ENCODE measurements at places on chromosomes 7 and 10. TPM values are rescaled to one million over a fixed set of nuclear protein-coding genes. Genes with fewer than 3 reads are reported as not detected.

The SPDYE5 gene
- not detected for total RNA-seq

The FAM204A gene
- 61.5 TPM for total RNA-seq

The CYP2C8 gene
- not detected for total RNA-seq

The PKD2L1 gene
- total RNA-seq: 0.15 TPM

The RAPGEF5 gene
- total RNA-seq: 0.18 TPM

The SLC18A2 gene
- 0.05 TPM for total RNA-seq

The SFR1 gene
- 20.6 TPM for total RNA-seq

The PNLIPRP3 gene
- total RNA-seq: not detected

The CCDC146 gene
- 0.59 TPM for total RNA-seq

The NUTM2D gene
- total RNA-seq: 1.5 TPM

The ITPRID1 gene
- total RNA-seq: not detected

The NYAP1 gene
- total RNA-seq: 1.1 TPM

The PNLIPRP1 gene
- not detected for total RNA-seq

The TEX47 gene
- total RNA-seq: not detected

The MEOX2 gene
- not detected for total RNA-seq

The CASP2 gene
- 30.8 TPM for total RNA-seq

All from A549 treated with DMSO at 1 μM for 4 hours (cell line).